Effector memory CD4-positive, alpha-beta T cell (primary cell): ENCODE measurements at places on chromosomes 5 and 9.
A peak's percentile ranks its signal among the peaks of the same experiment; 100 is the strongest.

- DNase-seq = no peak
- H3K4me1 ChIP-seq = no peaks in the 10 kb centered on the region
- H3K27me3 ChIP-seq = no peaks in the 10 kb centered on the region
- H3K4me3 ChIP-seq = no peak overlapping the region
Measured at GRCh38 chr5:9409413-9409960, 136.4 kb downstream of the SEMA5A start.

- H3K27ac ChIP-seq = peak overlapping the region; percentile 89
- no peaks in the 10 kb centered on the region for H3K27me3 ChIP-seq
- peaks cover 23% of the 10 kb centered on the region for H3K4me1 ChIP-seq
- DNase-seq = no peak
- H3K4me3 ChIP-seq = peak overlapping the region; percentile 82
Measured at GRCh38 chr5:159206818-159207217, 2.5 kb downstream of the RNF145 start.

GRCh38 chr5:56755036-56755555, 60.3 kb upstream of the MAP3K1 start:
- H3K4me1 ChIP-seq = no peaks in the 10 kb centered on the region
- no peak overlapping the region for H3K4me3 ChIP-seq
- no peaks in the 10 kb centered on the region for H3K36me3 ChIP-seq
- no peak overlapping the region for H3K27ac ChIP-seq

GRCh38 chr9:5586391-5586802, 42.5 kb upstream of the RIC1 start:
- no peak for DNase-seq
- peaks cover 25% of the 10 kb centered on the region for H3K4me1 ChIP-seq
- H3K4me3 ChIP-seq = no peak overlapping the region
- H3K36me3 ChIP-seq = no peaks in the 10 kb centered on the region

GRCh38 chr5:76367623-76368371, 35.3 kb upstream of the IQGAP2 start:
- no peaks in the 10 kb centered on the region for H3K36me3 ChIP-seq
- no peaks in the 10 kb centered on the region for H3K4me1 ChIP-seq
- H3K27me3 ChIP-seq = no peaks in the 10 kb centered on the region
- H3K4me3 ChIP-seq = no peak overlapping the region
- DNase-seq = no peak
- no peak overlapping the region for H3K27ac ChIP-seq

DNA sequence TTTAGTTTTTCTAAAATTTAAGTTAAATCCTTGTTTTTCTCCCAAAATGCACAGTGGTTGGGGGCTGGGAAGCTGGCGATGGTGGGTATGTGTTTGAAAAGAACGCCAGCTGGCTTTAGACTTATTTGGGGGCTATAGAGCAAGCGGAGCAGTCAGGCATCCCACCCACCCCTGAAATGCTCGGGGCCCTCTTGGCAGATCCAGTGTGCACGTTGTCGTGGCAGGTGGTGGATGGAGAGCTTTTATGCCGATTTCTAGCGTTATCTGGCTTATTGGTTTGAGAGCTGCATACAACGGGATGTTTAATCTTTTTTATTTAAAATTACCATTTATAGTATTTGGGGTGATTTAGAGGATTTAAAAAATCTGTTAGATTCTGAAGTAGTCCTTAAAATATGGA, 8.1 kb downstream of the BASP1 start:
- no peaks in the 10 kb centered on the region for H3K27me3 ChIP-seq
- H3K4me1 ChIP-seq = no peaks in the 10 kb centered on the region
- no peaks in the 10 kb centered on the region for H3K36me3 ChIP-seq
- DNase-seq = no peak

GRCh38 chr5:156137071-156137869, 189.7 kb upstream of the SGCD start:
- H3K4me1 ChIP-seq = no peaks in the 10 kb centered on the region
- no peak overlapping the region for H3K4me3 ChIP-seq
- no peak for DNase-seq
- H3K27me3 ChIP-seq = no peaks in the 10 kb centered on the region
- no peaks in the 10 kb centered on the region for H3K36me3 ChIP-seq

GRCh38 chr5:154098465-154098864, 59.7 kb downstream of the MFAP3 start:
- H3K27me3 ChIP-seq = no peaks in the 10 kb centered on the region
- DNase-seq = no peak
- H3K36me3 ChIP-seq = no peaks in the 10 kb centered on the region
- H3K27ac ChIP-seq = no peak overlapping the region
- H3K4me3 ChIP-seq = no peak overlapping the region
- no peaks in the 10 kb centered on the region for H3K4me1 ChIP-seq

- no peak for DNase-seq
- H3K36me3 ChIP-seq = no peaks in the 10 kb centered on the region
- H3K4me3 ChIP-seq = no peak overlapping the region
- H3K27me3 ChIP-seq = no peaks in the 10 kb centered on the region
Measured at GRCh38 chr5:120678279-120678678, 214.2 kb downstream of the PRR16 start.
